ENCODE measurements at places on chromosomes 4 and X.

- peaks cover 14% of the 10 kb centered on the region for H3K27me3 ChIP-seq
- H3K4me1 ChIP-seq: no peaks in the 10 kb centered on the region
These were observed 221.7 kb downstream of the APBB2 start for GRCh38 chr4:40992472-40993295.

DNA sequence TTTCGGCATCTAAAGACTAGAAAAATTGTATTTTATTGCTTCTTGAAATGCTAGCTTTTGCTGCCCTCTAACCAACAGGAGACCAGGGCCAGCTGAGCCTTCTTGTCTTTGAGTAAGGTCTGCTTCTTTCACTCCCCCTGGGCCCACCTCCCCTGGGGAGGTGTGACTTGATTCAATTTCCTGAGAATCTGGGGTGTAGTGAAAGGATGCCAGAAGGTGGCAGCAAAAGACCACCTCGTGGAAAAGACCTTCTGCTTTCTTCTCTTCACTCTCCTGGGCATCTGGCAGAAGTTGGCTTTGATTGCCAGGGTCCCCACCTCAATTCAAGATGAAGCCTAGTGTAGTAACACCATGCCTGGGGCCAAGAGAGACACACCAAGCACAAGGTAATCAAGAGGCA is 96.5 kb upstream of the MAOA start:
- peak; percentile 29 for DNase-seq
- no peak overlapping the region for H3K27ac ChIP-seq
- no peaks in the 10 kb centered on the region for H3K4me1 ChIP-seq
- peaks cover 9% of the 10 kb centered on the region for H3K27me3 ChIP-seq
- no peak overlapping the region for H3K4me3 ChIP-seq

GRCh38 chr4:89820010-89820409 is 17.0 kb downstream of the SNCA start:
- no peak overlapping the region for H3K27ac ChIP-seq
- no peaks in the 10 kb centered on the region for H3K4me1 ChIP-seq
- no peaks in the 10 kb centered on the region for H3K36me3 ChIP-seq
- DNase-seq: no peak
- H3K27me3 ChIP-seq: no peaks in the 10 kb centered on the region
- H3K4me3 ChIP-seq: no peak overlapping the region

- H3K27me3 ChIP-seq: peaks cover 38% of the 10 kb centered on the region
- H3K4me1 ChIP-seq: no peaks in the 10 kb centered on the region
- H3K36me3 ChIP-seq: no peaks in the 10 kb centered on the region
These were observed 79.2 kb downstream of the FBXO8 start for GRCh38 chr4:174204164-174204831.

DNA sequence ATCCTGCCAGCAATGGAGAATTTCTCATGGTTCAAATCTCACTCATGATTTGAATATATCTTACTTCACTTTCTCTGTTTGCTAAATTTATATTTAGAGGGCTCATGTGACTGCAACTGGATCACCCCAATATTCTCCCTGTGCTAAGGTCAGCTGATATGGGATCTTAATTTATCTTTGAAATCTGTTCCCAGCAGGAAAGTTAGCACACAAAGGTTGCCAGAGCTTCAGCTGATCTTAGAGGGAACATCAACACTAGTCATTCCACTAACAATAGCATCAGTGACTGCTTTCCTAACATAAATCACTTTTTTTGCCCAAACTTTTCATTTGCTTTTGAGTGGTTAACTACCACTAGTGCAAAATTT is 1270.0 kb downstream of the ARAP2 start:
- no peaks in the 10 kb centered on the region for H3K4me1 ChIP-seq
- no peak overlapping the region for H3K27ac ChIP-seq
- no peak overlapping the region for H3K4me3 ChIP-seq
- no peaks in the 10 kb centered on the region for H3K36me3 ChIP-seq
- no peaks in the 10 kb centered on the region for H3K27me3 ChIP-seq

DNA sequence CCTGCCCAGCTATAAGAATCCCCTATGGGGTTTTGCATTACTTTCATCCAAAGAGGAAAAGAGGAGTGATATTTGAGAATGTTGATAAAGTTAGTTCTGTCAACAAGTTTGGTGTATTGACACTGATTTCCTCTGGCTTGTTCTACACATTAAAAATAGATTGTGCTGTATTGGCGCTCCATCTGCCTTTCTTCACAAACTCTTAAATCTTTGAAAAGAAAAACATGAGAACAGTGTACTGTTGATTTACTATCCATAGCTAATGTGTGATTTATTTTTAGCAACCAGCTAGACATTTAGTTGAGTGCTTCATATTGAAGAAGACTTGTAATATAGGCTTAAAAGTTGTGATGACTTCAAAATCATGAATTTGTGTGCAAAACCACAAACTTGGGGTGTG is 261.2 kb upstream of the ANKRD50 start:
- DNase-seq: no peak
- H3K27ac ChIP-seq: no peak overlapping the region
- H3K4me3 ChIP-seq: no peak overlapping the region

- H3K4me1 ChIP-seq: no peaks in the 10 kb centered on the region
- H3K27me3 ChIP-seq: no peaks in the 10 kb centered on the region
- H3K27ac ChIP-seq: no peak overlapping the region
- H3K36me3 ChIP-seq: no peaks in the 10 kb centered on the region
- H3K4me3 ChIP-seq: no peak overlapping the region
- DNase-seq: no peak
These were observed 1550.9 kb downstream of the C4orf33 start for GRCh38 chr4:130646886-130647285.

DNA sequence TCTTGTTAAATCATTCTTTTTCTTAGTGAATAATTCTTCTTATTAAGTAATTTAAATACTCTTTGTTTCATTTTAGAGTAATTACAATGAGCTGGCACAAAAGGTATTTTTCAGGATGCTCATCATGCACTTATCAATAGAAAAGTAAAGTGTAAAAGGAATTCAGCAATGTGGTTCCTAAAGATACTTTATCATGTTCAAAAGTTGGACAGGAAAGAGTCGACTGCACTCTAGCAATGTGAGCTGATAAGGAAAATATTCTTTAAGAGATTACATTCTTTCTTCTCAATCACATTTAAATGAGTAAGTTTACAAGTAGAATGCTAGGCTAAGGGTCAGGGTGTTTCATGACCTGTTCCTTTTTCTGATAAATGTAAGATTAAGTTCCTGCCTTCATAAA is 609.5 kb upstream of the FAM241A start:
- H3K27me3 ChIP-seq: no peaks in the 10 kb centered on the region
- H3K36me3 ChIP-seq: no peaks in the 10 kb centered on the region
- H3K4me1 ChIP-seq: no peaks in the 10 kb centered on the region
- DNase-seq: no peak

GRCh38 chr4:70874268-70875156 is 27.7 kb upstream of the MOB1B start:
- no peaks in the 10 kb centered on the region for H3K27me3 ChIP-seq
- H3K36me3 ChIP-seq: no peaks in the 10 kb centered on the region

DNA sequence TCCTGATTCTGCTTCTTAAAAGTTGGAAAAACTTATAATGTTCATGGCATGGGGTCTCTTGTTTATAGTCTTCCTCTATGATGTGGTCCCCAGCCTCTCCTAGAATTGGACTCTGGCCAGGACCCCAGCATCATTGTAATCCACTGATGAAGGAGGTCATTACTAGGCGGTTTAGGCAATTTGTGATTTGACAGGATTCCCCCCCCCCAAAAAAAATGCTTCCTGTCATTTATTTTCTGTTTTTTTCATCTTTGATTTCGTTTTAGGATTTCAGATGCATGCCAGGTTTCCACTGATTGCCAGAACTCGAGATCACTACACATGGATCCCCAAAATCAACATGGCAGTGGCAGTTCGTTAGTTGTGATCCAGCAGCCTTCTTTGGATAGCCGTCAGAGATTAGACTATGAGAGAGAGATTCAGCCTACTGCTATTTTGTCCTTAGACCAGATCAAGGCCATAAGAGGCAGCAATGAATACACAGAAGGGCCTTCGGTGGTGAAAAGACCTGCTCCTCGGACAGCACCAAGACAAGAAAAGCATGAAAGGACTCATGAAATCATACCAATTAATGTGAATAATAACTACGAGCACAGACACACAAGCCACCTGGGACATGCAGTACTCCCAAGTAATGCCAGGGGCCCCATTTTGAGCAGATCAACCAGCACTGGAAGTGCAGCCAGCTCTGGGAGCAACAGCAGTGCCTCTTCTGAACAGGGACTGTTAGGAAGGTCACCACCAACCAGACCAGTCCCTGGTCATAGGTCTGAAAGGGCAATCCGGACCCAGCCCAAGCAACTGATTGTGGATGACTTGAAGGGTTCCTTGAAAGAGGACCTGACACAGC is 4.9 kb downstream of the SPRY1 start:
- peaks cover 36% of the 10 kb centered on the region for H3K36me3 ChIP-seq
- no peak for DNase-seq
- peak overlapping the region; percentile 12 for H3K27ac ChIP-seq
- H3K4me1 ChIP-seq: peaks cover 41% of the 10 kb centered on the region
- peak overlapping the region; percentile 59 for H3K4me3 ChIP-seq

DNA sequence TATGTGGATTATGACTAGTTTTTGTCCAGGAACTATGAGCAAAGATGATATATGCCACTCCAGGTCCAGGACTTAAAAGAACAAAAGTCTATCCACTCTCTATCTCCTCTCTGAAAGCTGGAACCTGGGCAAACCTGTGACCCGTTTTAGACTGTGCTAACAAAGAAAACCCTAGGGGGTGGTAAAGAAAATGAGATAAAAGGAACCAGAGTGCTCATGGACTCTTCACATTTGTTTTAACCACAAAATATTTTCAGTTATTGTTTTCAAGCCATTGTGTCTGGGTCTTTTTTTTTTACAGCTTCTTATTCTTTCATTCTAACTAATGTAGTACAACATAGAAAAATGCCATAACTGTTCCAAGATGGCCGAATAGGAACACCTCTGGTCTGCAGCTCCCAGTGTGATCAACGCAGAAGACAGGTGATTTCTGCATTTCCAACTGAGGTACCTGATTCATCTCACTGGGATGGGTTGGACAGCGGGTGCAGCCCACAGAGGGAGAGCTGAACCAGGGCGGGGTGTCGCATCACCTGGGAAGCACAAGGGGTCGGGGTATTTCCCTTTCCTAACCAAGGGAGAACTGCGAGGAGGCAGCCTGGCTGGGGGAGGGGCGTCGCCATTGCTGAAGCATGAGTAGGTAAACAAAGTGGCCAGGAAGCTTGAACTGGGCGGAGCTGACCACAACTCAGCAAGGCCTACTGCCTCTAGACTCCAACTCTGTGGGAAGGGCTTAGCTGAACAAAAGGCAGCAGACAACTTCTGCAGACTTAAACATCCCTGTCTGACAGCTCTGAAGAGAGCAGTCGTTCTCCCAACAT is 45.1 kb downstream of the CHM start:
- peaks cover 8% of the 10 kb centered on the region for H3K36me3 ChIP-seq
- DNase-seq: no peak
- no peaks in the 10 kb centered on the region for H3K27me3 ChIP-seq
- H3K4me1 ChIP-seq: peaks cover 13% of the 10 kb centered on the region

DNA sequence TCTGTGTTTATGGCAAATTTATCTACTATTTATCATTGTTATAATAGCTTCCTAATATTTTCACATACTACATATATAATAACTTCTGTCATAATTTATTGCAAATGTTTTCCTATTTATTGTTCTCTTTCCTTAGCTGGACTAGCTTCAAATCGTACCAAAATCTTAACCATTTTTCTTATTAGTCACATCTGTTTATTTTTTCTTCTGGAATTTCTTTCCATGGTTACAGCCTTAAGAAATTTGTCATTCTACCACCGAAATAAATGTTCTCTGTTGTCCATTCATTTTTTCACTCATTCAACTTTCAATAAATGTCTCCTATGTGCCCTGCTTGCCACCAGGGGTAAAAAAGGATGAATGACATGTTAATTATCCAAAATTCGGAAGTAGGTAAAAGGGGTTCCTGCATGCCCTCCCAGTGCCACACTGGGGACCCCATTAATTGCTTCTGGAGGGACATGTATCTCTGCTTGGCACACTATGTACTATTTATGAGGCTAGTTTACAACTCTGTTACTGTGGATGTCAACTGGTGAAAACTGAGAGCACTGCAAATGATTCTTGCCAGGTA is 182.1 kb downstream of the SH3KBP1 start:
- no peaks in the 10 kb centered on the region for H3K27me3 ChIP-seq
- no peak for DNase-seq
- no peak overlapping the region for H3K27ac ChIP-seq
- H3K4me3 ChIP-seq: no peak overlapping the region
- peaks cover 34% of the 10 kb centered on the region for H3K4me1 ChIP-seq
- H3K36me3 ChIP-seq: peaks cover 6% of the 10 kb centered on the region

DNA sequence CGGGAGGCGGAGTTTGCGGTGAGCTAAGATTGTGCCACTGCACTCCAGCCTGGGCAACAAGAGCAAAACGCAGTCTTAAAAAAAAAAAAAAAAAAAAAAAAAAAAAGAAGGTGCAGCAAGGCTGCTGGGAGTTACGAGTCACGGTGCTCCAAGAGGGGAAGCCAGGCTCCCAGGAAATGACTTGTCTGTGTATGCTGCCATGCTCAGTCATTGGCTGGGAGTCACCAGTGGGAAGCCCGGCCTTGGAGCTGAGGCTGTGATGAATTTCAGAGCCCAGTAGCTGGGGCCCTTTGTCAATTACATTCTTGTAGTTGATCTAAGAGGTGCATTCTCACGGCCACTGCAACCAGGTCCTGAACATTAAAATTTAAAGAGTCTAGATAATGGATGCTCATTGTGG is 1105.1 kb upstream of the TENM3 start:
- H3K27ac ChIP-seq: no peak overlapping the region
- no peak for DNase-seq
- no peaks in the 10 kb centered on the region for H3K4me1 ChIP-seq
- no peak overlapping the region for H3K4me3 ChIP-seq
- peaks cover under 1% of the 10 kb centered on the region for H3K36me3 ChIP-seq

GRCh38 chr4:13673167-13673566 is 45.6 kb upstream of the BOD1L1 start:
- no peak overlapping the region for H3K4me3 ChIP-seq
- no peaks in the 10 kb centered on the region for H3K27me3 ChIP-seq
- no peaks in the 10 kb centered on the region for H3K4me1 ChIP-seq
- H3K27ac ChIP-seq: no peak overlapping the region
- DNase-seq: no peak

- H3K27me3 ChIP-seq: peaks cover 6% of the 10 kb centered on the region
- no peak overlapping the region for H3K27ac ChIP-seq
- no peak overlapping the region for H3K4me3 ChIP-seq
- no peak for DNase-seq
- no peaks in the 10 kb centered on the region for H3K4me1 ChIP-seq
- no peaks in the 10 kb centered on the region for H3K36me3 ChIP-seq
These were observed 4.9 kb upstream of the ZNF630 start for GRCh38 chrX:48076343-48076742.

DNA sequence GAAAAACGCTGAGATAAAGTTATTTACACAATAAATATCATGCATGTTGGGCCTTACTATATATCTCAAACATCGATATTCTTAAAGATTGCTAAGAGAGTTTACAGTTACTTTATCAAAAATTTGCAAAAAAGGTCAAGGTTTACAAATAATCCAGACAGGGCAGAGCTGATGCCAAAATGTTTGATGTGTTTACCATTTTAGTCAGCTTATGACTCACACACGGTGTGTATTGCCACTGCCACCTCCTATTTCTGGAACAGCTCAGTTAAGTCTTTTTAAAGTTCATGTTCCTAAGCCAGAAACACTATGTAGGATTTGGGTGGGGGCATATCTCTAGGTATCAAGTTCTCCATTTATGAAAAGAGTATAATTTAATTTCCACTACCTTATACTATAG is 580.6 kb downstream of the INPP4B start:
- peaks cover 8% of the 10 kb centered on the region for H3K36me3 ChIP-seq
- peak; percentile 19 for DNase-seq
- peaks cover 76% of the 10 kb centered on the region for H3K4me1 ChIP-seq
